ENCODE measurements at places on chromosomes 3 and 15.

- DNase-seq: no peak
Measured at GRCh38 chr15:70633103-70633831, 130.1 kb downstream of the UACA start.

DNA sequence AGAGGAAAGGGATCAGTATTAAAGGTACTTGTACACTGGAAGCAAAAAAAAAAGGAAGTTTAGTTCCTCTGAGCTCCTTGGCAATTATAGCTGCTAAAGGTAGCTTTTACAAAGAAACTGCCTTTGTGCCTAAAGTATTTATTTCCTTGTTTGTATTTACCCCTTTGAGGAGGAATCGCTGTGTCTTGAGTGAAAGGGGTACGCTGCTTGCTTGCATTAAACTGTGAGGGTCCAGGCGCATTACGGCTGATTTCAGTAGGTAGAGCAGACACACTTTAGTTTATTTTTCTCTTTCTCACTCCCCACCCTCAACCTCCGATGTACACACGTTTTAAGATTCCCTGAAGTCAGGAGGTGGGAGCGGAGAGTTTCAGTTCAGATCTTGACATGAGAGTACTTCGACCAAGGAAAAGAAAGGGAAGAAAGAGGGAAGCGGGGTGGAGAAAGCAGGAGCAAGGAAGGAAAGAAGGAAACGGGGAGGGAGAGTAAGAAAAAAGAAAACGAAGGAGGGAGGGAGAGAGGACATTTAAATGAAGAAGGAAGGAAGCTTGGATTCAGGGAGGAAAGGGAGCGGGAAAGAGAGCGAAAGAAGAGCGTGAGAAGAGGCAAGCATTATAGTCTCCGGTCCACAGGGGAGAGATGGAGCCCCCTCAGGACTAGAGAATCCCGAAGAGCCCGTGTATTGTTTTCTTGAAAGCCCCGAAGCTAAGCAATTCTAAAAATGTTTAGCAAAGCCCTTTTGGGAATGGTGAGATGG is 1.2 kb upstream of the MME start:
- no peak for DNase-seq

DNA sequence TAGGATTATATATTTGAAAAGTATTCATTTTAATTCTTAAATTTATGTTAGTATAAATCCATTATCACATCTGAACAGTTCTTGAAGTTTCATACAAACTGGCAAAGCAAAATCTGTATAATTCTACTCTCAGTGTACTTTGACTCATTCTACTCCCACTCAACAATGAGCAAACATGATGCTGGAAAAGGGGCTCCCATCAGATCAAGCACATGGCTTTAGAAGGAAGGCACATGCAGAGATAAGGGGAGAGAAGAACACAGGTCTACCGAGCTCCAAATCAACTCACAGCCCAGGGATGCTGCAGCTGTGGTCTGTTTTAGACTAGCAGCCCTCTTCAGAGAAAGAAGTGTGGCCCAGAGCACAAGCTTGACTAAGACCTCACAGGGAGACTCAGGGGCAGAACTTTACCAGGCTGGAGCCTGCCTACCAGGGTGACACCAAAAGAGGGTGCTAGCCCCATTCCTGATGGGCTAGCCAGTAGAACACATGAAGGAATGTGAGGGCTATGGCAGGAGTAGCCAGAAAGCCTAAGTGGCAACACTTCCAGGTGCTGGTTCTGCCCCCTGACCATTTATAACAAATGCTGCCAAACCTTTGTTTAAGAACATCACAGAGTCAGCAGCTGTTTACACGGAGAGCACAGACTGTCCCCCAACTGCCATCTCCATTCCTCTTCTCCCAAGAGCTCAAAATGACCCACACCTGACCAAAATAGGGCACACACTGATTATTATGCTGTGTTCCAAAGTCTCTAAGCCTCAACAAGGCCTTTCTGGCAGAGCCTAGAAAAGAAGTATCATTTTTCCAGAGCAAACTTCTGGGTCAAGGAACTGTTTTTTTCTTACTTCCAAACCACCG is 19.5 kb downstream of the SEC22C start:
- no peak for DNase-seq

- DNase-seq: no peak
Measured at GRCh38 chr15:68709876-68710275, 110.8 kb downstream of the ANP32A start.

- DNase-seq: no peak
Measured at GRCh38 chr3:118974356-118975097, 60.1 kb downstream of the IGSF11 start.

DNA sequence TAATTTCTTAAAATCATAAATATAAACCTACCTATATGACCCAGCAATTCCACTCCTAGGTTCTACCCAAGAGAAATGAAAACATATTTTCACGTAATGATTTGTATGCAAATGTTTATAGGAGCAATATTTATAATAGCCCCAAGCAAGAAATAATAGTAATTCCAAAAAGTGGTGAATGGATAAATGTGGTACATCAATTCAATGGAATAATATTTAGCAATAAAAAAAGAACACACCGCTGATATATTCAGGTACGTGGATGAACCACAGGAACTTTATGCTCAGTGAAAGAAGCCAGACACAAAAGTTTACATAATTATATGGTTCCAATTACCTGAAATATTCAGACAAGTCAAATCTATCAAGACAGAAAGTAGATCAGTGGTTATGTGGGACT is 49.9 kb downstream of the ACAD9 start:
- no peak for DNase-seq

- no peak for DNase-seq
Measured at GRCh38 chr3:37675833-37676596, 185.7 kb upstream of the CTDSPL start.

- DNase-seq: no peak
Measured at GRCh38 chr3:9347081-9347480, 15.8 kb upstream of the THUMPD3 start.

GRCh38 chr15:64333986-64334929 is 21.7 kb downstream of the CSNK1G1 start:
- no peak for DNase-seq

DNA sequence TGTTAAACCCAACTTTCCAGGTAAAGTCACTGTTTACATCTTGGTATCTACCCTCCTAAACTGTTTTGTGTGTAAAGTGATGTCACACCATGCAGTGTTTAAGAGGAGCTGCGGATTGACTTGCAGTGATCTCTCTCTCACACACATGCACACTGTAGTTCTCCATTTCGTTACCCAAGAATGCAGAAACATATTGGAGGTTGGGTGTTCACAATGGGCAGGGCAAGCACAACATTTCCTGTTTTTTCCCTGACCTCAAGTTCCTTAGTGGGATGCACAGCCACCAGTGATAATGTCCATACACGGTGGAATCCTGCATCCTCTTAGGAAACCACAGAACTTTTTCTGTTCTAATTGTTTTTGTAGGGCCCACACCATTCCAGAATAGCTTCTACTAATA is 85.3 kb upstream of the CFAP20DC start:
- DNase-seq: no peak

DNA sequence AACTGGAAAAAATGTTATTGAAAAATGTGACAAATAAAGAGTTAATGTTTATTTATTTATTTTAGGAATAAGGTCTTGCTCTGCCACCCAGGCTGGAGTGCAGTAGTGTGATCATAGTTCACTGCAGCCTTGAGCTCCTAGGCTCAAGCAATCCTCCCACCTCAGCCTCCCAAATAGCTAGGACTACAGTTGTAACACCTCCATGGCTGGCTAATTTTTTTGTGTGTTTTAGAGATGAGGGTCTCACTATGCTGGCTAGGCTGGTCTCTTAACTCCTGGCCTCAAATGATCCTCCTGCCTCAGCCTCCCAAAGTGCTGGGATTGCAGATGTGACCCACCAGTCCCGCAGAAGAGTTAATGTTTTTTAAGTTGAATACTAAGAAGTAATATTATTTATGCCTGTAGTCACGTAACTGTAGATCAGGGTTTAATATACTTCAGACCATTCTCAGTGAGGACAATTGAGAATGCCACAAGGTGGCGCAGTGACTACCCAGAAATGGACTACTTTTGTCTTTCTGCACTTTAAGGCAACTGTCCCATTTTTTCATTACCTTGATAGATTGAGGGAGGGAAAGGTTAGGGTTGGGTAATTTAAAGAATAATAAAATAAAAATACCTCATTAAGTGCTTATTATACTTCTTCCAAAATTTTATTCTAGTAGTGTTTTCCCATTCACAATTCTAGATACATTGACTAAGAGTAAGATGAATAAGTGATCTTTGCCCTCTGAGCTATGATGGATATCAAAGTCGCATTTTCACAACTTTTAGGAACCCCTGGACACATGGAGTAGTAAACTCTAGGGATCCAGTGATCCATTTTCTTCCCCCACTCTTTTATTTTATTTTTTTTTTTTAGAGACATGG is 6.0 kb downstream of the MUC13 start:
- peak; percentile 9 for DNase-seq

DNA sequence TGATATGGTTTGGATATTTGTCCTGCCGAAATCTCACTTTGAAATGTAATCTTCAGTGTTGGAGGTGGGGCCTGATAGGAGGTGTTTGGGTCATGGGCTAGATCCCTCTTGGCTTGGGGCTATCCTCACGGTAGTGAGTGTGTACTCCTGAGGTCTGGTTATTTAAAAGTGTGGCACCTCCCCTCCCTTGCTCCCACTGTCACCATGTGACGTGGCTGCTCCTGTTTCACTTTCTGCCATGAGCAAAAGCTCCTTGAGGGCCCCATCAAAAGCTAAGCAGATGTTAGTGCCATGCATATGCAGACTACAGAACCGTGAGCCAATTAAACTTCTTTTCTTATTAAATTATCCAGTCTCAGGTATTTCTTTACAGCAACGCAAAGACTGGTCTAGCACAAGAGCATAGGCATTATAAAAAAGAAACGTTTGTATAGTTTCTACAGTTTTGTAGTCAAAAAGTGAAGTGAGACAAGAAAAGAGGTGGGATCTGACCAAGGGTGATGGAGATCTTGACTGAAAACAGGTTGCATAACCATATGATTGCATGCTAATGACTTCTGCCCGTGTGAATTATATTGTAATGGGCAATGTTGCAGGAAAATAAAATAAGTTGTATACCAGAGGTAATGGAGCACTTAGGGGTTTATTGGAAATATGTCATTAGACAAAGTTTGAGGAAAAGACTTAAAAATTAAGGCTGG is 28.5 kb upstream of the CLASP2 start:
- DNase-seq: no peak
